ENCODE measurements at places on chromosomes 5 and 9. TPM values are rescaled to one million over a fixed set of nuclear protein-coding genes. Genes with fewer than 3 reads are reported as not detected.
A peak's percentile ranks its signal among the peaks of the same experiment; 100 is the strongest.

The SARDH gene
- total RNA-seq: 3.4 TPM

The ACTBL2 gene
- not detected for total RNA-seq

The BASP1 gene
- not detected for total RNA-seq

The CDK5RAP2 gene
- 124 TPM for total RNA-seq

The GABRA1 gene
- not detected for total RNA-seq

The SPINK6 gene
- not detected for total RNA-seq

The SURF4 gene
- 176 TPM for total RNA-seq

The ARSI gene
- not detected for total RNA-seq

The TRIM52 gene
- total RNA-seq: 22.4 TPM

The SLC36A2 gene
- not detected for total RNA-seq

The CBY3 gene
- not detected for total RNA-seq

The PSD2 gene
- total RNA-seq: not detected

The HK3 gene
- total RNA-seq: not detected

The TXNDC15 gene
- total RNA-seq: 42.6 TPM

The CNTNAP3 gene
- total RNA-seq: not detected

DNA sequence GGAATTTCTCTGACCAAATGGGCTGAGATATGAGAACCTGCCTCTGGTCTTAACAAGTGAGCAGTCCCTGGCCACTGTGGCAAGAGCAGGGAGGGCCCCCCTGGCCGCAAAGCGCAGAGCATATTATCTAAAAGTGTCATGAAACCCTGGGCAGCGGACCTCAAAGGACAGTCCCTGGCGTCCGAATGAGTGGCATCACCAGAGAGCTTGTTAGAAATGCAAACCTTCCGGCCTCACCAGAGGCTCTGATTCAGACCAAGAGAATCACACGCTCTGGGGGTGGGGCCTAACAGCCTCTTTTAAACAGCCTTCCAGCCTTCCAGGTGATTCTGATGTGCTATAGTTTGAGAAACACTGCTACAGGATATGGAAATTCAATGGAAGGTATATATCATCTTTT, 10.9 kb downstream of the PTPN3 start:
- DNase-seq: no peak

DNA sequence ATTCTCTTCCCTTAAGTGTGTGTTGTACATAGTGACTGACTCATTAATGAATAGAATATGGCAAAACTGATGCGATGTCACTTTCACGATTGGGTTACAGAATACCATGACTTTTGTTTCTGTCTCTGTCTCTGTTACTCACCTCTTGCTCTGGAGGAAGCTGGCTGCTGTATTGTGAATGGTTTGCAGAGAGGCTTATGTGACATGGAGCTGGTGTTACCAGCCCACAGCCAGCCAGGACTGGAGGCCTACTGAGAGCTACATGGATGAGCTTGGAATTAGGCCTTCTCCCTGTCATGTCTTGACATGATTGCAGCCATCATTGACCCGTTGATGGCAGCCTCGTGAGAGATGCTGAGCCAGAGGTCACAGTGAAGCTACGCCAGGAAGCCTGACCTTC, 161.9 kb downstream of the TAF11L14 start:
- no peak for DNase-seq

GRCh38 chr9:95139126-95139525, 178.4 kb downstream of the FANCC start:
- no peak for DNase-seq

GRCh38 chr5:90093751-90094485, 315.6 kb downstream of the CETN3 start:
- DNase-seq: no peak

DNA sequence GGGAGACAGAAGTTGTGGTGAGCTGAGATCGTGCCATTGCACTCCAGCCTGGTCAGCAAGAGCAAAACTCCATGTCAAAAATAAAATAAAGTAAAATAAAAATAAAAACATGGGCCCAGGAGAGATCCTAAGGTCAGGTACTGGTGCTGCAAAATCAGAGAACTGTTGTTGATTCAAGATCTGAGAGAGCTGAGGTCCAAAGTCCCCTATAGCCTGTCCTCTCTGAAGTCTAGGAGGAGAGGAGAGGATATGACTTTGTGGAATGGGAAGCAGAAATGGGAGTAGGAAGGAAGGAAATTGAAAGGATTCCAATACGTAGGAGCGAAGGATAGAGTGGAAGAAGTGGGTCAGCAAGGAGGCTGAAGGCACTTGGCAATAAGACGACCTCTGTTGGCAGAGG, 4.6 kb upstream of the OR1L4 start:
- DNase-seq: no peak

DNA sequence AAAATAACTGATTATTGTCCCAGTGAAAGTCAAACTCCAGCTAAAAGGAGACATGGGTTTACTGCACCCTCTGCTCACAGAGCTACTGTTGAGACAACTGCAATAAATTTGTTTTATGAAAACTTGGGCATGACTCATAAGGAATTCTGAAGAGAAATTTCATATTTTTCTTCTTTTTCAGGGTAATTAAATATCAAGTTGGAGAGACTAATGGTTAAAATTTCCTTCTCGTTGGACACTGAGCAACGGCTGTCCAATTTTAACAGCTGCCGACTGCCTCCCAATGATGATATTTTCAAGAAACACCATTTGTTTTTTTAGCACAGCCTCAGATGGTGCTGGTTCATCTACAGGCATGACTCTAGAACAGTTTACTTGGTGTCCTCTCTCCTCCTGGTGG, 259.2 kb upstream of the RGMB start:
- DNase-seq: no peak

DNA sequence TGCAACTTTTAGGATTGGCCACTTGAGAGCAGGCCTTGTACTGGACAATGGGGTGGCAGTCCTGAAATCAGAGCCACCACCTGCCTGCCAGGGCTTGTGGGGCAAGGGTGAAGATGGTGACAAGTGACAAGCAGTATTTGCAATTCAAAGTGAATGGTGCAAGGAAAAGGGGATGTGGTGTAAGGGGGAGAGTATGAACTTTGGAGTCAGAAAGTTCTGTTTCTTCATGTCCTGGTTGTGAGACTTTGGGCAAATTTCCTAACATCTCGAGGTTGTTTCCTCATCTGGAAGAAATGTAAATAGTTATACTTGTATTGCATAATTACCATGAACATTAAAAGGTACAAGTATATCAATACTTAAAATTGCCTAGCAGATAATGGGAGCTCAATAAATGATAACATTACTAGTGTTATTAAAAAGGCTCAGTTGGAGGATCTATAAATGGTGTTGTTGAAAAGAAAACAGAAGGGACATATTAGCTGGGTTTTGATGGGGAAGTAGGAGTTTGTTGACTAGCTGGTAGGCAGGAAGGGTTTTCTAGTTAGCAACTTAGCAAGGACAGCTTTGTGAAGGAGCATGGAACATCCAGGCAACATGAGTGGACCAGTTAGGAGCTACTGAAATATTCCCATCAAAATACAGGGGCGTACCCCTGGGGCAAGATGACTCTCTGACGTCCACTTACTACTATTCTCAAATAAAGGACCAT, 21.3 kb upstream of the MEGF9 start:
- DNase-seq: no peak

GRCh38 chr5:1101961-1102713, 9.7 kb downstream of the SLC12A7 start:
- DNase-seq: peak; percentile 39

DNA sequence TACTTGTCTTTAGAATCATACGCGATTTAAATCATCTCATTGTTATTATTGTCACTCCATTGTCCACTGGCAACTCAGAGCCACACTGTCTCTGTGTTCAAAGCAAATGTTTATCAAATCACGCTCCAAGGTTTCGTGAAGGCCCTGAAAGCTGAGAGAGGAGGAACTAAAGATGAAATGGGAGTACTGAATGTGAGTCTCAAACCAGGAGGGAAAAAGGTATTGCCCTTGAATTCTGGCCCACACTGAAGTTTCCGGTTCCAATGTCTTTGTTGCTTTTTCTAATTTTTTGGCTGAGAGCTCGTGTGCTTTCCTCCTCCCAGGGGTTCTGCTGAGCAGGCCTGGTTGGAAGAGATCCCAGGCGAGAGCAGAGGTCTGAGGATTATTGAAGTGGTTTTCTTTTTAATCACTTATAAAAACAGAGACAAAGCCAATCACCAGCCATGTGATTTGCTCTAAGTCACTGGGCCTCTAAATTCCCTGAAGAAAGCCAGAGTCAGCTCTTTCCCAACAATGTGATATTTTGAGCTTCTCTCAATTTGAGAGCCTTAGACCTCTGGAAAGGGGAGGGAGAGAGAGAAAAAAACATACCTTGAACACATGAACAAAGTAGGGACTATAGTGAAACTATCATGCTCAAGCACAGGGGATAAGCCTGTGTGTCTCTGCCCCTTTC, 420.8 kb upstream of the GRAMD2B start:
- DNase-seq: no peak

GRCh38 chr5:133121080-133121479, 69.3 kb downstream of the HSPA4 start:
- no peak for DNase-seq

GRCh38 chr5:157214415-157214814, 33.8 kb downstream of the ITK start:
- no peak for DNase-seq

DNA sequence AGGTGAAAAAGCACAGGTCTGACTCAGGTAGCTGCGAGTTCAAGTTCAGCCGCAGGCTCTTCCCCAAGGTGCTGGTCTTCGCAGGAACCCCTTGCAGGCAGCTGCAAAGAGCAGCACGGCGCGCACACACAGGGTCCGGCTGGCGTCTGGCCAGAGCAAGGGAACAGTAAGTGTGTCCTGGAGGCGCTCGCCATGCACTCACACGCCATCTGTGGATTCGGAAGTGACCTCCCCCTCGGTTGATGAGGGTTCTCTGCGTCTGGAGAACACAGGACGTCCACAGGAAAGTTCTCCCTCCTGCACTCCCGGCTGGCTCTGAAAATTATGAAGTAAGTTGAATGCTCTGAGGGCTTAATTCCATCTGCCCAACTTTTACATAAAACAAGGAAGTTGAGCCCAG, 14.0 kb upstream of the EGFL7 start:
- no peak for DNase-seq

GRCh38 chr5:92769978-92770377, 811.0 kb downstream of the NR2F1-AS1 start:
- DNase-seq: no peak

DNA sequence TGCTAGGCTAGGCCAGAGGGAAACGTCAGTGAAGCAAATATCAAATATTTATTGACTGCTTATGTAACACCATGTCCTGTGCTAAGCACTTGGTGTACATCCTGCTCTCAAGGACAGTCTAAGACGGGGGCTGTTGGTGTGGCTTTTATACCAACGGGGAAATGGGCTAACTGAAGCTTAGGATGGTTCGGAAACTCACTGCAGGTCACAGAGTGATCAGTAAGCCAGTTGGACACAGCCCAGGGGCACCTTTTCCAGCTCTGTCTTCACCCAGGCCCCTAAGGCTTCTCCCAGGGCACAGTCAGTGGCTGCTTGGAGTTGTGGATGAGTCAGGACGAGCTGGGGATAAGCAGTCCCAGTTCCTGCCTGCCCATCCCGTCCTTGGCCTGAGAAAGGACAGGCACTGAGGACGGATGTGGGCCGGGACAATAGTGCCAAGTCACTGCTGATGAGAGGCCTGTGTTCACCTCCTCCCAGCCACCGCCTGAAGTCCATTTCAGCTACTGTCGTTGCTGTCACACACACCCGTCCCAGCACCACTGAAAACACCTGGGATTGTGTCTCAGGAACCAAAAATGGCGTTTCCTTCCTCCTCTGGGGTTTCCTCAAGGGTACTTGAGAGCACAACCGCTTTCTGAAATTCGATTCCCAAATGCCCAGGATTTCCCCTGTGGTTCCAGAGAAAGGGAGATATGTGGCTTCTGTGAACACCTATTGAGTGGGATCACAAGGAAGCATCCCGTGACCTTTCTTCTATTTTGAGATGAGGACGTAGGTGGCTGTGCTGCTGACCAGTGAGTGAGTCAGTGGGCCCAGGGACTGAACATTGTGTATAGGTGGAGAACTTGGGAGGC, 17.5 kb upstream of the SPRY4 start:
- no peak for DNase-seq

DNA sequence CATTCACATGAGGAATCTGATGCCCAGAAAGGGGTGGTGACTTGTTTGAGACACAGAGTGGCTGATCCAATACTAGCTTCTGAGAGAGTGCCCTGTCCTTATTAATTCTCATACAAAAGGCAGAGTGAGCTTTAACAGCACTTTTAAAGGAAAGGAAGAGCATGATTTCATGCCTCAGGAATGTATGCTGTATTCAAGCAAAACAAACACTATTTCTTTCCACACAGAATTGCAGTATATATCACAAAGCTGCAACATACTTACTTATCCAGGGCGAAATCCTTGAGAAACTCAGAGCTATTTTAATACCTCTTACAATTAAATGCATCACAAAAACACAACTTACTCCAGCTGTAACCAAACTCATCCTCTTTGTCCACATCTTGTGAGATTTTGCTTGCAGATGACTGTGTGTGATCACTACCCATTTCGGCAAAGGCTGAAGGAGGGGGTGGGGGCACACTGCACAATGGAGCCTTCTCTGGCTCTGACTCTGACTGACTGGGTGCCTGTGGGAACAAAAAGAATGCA, 139.8 kb downstream of the MPDZ start:
- no peak for DNase-seq

- no peak for DNase-seq
These were observed 735 bp downstream of the PTGR1 start for GRCh38 chr9:111598733-111599091.

- DNase-seq: no peak
These were observed 64.4 kb upstream of the SUB1 start for GRCh38 chr5:32520972-32521371.

- DNase-seq: no peak
These were observed 109.0 kb downstream of the DPYSL3 start for GRCh38 chr5:147400881-147401280.

DNA sequence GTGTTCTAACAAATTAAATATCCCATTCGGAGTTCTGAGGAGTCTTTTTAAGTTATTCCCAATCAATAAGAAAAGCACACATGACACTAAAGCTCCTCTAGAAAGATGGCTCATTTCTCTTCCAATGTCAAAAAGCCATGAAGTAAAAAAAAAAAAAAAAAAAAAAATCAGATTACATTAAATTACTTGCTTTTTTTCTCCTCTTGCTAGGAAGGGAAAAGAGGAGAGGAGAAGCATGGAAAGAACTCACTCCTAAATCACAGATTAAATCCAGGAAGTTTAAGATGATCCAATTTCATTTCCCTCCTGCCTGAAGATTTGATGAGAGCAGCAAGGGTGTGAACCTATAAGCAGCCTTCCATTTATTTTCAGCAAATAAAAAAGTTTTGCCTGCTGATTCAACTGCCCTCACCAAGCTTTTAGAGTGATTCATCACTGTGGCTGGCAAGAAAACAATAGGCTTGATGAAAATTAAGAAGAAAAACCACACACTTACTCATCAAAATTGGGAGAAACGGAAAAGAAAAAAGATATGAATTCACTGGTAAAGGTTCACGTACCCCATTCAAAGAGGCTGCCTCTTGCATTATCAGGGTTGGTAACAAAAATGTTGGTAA, 19.7 kb downstream of the MYO10 start:
- DNase-seq: no peak

DNA sequence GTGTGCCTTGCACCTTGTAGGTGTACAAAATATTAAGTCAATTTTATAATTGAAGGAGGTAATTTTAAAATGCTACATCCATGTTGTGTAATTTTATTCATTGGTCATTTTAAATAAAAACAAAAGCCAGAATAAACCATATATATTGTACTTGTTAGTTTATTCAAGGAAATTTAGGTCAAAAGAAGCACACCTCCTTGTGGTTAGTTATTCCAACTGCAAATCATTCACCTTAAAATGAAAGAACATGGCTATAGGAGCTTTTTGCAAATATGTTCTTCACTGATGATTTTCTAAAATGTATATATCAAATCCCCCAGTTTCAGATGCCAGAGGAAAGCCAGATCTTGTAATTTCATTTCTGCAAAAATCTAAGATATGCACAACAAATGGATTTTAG, 5.4 kb upstream of the MOCS2 start:
- DNase-seq: no peak

GRCh38 chr5:173056783-173057061, 570 bp downstream of the CREBRF start:
- no peak for DNase-seq
